ENCODE measurements at places on chromosomes 12 and 14.
A peak's percentile ranks its signal among the peaks of the same experiment; 100 is the strongest.

- no peak for DNase-seq
These were observed 249.2 kb downstream of the ETNK1 start for GRCh38 chr12:22874151-22874550.

- DNase-seq: no peak
These were observed 46.3 kb downstream of the ADGRD1 start for GRCh38 chr12:131000000-131000486.

DNA sequence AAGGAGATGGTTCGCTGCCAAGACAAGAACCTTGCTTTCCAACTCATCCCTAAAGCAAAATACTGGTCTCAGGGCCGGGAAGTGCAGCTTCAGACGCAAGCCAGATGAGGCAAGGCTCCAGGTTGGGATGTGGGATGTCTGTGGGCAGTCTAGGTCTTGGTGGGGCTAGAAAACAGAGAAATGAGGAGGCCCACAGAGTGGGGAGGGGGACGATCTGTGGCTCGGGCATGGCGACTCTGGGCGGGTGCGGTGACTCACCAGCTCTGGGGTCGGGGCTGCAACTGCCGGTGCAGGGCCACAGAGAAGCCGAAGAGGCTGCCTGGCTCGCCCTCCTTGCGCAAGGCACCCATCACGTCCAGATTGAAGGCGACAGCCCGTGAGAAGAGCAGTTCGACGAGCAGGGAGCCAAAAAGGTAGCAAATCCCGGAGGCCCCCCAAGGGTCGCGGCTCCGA, 459 bp downstream of the ITGA7 start:
- no peak for DNase-seq

- DNase-seq: no peak
These were observed 10.6 kb upstream of the CYP46A1 start for GRCh38 chr14:99673305-99674063.

DNA sequence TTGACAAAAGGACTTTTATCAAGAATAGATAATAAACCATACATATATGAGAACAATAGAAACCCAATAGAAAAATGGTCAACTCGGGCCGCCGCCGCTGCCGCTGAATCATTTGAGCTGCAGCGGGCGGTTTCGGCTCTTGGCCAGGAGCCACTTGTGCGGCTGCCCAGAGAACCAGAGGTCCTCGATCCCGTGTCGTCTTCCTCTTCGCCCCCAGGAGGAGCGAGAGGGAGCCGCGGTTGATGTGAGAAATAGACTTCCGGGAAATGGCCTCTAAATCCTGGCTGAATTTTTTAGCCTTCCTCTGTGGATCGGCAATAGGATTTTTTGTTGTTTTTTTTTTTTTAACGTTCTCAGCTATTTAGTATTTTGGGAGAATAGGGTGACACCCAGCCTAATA, 44.8 kb downstream of the CPSF6 start:
- DNase-seq: peak; percentile 44

DNA sequence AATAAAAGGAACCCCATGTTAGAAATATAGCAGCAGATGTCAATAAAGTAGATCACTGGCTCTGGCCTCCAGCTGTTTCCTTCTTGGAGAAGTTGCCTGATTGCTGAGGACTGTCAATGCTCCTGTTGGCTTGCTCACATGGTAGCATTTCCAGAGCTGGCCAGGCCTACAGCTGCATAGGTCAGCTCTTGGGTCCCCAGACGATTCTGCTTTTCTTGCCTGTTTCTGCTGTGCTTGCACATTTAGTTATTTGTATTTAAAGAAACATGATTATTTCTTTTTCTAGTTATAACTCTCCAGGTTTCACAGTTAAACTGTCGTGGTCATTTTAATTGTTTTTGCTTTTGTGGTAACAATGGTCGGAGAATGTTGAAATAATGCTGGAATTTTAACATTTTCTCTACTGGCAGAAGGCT, 7.2 kb downstream of the NAV3 start:
- no peak for DNase-seq

DNA sequence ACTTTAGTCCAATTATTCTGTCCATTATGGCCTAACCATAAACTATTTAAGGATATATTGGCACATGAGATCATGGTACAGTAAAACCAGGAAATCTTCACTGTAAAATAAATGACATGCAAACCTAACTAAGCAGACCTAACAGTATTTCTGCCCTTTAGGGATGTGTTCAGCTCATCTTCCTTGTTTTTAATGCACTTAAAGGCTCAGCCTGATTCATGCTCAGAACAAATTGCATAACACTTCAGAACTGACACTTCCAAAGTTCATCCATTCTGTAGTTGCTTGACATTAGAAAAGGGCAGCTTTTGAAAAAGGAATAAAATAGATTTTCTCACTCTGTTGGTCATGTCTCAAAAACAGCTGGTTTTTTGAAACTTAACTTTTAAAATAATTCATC, 708.5 kb downstream of the C12orf50 start:
- no peak for DNase-seq

DNA sequence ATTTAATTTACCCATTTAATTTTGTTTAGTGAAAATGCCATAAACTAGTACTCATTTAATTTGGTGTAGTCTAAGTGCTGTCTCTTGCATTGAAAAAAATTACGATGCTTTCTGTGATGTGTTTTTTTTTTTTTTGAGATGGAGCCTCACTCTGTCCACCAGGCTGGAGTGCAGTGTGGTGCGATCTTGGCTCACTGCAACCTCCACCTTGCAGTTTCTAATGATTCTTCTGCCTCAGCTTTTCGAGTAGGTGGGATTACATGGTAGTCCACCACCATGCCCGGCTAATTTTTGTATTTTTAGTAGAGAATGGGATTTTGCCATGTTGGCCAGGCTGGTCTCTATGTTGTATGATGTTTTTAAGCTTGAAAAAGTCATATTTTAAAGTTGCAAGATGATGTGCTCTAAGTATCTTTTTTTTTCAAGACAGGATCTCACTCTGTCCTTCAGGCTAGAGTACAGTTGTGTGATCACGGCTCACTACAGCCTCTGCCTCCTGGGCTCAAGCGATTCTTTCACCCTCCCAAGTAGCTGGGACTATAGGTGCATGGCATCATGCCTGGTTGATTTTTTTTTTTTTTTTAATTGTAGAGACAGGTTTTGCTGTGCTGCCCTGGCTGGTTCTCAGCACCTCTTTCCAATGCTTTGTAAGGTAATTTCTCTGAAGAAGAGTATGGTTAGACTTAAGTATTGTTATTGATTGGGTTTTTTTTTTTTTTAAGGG, 8.6 kb downstream of the LRRC10 start:
- DNase-seq: no peak

GRCh38 chr14:96257056-96257455, 1.0 kb downstream of the BDKRB1 start:
- DNase-seq: no peak

DNA sequence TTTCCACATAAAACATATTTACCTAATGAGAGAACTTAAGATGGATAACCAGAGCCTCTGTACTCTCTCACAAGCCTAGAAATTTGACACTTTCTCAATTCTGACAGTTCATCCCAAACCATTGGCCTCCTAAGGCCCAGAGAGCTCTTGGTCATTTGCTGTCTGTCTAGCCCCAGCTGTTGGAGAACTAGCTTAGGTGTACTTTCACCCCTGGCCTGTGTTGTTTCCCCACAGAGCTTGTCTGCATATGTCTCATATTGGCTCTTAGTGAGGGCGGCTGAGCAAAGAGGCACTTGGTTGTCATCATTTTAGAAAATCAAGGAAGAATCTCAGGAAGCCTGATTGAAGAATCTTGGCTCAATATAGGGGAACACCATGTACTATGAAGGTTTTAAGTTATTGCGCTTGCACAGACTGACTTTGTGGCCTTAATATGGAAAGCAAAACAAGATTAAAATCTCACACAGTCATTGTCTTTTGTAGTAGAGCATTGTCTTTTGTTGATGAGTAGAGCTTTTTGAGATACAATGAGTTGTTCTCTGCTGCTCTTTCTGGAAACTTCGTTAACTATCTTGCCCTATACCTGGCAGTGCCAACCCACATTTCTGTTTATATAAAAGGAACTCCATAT, 324.6 kb downstream of the RAD51B start:
- DNase-seq: no peak

DNA sequence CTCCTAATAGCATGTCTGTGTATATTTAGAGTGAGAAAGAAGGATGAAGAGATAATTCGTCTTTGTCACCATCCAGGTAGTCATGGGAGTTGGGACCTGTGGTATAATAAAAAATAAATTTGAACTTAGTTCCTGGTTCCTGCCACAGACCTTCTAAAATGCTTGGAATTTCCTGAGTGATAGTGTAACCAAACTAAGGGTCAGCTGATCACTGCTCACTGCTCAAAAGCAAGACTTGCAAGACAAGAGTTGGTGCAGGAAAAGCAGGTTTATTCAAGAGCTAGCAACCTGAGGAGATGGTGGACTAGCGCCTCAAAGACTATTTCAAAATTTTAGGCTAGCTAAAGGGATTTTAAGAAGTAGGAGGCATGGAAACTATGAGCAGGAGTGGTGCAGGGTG, 19.1 kb downstream of the ANG start:
- DNase-seq: no peak

- no peak for DNase-seq
These were observed 29.6 kb downstream of the P2RX4 start for GRCh38 chr12:121239351-121240061.

DNA sequence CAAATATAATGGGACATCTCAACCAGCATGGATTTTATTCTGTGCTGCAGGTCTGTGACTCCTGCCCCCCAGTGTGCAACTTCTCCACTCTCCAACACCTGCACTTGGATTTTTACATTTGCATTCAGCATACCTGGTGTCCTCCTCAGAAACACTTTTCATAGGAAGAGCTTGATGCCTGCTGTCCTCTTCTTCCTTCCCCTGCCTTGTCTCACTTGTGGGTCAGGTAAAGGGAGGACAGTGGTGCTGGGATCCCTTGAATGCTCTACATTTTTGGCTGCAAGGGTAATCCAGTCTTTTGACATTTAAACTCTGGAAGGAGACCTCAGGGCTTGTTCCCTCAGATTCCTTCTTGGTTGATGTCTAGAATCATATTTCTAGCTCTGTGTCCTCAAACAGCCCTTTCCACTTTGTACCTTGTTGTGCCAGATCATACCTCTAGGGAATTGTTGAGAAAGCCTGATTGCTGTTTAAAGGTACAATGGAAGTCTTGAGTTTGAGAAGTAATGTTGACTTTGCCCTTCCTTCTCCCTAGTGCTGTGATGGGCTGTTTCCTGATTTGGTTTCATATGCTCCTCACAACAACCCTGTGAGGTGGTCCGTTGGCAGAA, 12.6 kb downstream of the UBE3B start:
- DNase-seq: no peak

GRCh38 chr14:72104011-72104613, 171.9 kb downstream of the RGS6 start:
- peak; percentile 56 for DNase-seq

DNA sequence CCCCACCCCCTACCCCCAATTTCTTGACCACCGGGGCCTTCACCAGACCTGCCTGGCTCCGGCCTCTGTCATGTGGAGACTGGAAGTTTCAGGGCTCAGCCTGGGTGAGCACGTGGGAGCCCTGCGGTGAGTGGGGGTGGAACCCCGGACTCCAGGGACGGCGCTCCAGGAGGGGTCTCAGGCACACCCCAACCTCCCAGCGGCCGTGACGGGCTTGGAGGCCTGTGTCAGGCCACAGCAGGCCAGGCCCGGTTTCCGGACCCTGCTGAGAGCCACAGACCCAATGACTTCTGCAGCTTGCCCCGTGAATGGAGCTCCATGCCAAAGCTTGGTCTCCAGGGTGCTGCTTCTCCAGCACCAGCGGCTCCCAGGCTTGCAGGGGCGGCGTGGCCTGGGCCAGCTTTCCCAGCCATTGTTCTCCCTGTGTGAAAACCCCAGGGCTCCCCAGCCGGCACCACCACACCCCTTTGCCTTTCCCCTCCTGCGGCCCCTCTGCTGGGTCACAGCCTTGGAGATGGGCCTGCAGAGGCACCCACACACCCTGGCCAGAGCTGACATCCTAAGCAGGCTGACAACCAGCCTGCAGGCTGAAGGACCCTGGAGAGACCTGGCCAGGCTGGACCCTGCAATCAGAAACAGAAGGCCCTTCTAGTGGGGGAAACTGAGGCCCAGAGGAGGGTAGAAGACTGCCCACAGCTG, 186.2 kb upstream of the C14orf180 start:
- DNase-seq: no peak

DNA sequence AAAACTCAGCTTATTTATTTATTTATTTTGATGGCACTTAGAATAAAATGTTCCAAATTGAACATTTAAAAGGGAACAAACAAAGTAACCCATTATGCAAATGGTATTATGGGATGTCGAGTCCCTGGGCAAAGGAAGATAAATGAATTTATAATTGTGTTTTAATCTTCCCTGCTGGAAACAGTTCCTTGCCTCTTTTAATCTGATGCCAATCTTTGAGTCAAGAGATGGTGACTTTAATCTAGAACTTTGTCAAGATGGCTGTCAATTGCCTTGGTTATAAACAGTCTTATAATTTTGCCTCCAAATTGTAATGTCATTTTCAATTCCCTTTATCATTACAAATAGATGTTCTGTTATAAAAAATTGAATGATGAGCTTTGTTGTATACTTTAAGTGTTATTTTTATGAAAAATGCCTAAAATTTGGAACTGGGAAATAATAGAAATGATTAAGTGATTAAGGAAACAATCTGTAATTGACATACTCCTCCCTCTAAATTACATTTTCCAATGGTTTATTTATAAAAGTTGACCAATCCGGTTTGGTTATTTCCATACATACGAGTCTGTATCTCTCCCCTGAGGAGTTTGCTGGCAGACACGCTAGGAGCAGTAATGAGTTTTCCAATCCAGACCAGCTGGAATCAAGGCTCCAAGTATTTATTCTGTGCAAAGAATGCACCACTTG, 134.9 kb upstream of the FRMD6 start:
- no peak for DNase-seq

DNA sequence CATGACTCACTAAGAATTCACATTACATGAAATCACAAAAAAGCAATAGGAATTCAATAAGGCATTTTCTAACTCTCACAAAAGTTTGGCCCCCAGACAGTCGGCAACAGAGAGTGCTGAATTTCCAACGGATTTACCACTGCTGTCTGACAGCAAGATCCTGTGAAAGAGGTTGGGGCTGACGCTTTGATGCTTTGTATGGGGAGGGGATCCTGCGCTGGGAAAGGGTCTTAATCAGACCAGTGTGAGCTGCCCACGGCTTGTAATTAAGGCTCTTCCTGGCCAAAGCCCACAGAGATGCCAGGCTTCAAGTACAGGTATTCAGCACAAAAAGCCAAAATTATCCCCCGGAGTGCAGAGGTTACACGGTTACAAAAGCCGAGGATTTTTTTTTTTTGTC, 66.8 kb upstream of the TMCC3 start:
- DNase-seq: no peak

DNA sequence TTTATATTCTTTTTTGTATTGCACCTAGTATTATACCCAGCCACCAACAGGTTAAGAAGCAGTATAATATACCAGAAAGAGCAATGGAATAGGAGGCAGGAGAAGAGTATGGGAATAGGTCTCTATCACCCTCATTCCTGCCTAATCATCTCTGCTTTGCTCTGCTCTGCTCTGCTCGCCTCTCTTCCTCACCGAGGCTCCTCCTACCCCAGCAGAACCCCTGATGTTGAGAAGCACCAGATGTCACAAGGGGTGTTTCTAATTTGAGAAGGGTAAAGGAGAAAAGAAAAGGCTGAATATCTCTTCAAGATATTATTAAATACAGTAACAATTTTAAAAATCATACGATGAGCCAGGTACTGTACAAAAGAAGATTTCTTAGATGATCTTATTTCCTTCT, 89.0 kb downstream of the STON2 start:
- DNase-seq: no peak

Data from activated T-cell treated with anti-CD3 and anti-CD28 coated beads, Interleukin-2, amount 50 U/mL, for 24 hours (primary cell).